Activated naive CD8-positive, alpha-beta T cell treated with anti-CD3 and anti-CD28 coated beads, Interleukin-2, amount 50 U/mL, for 24 hours (primary cell): ENCODE measurements at places on chromosomes 7 and 10.
A peak's percentile ranks its signal among the peaks of the same experiment; 100 is the strongest.

- DNase-seq = no peak
- H3K4me1 ChIP-seq = peaks cover 20% of the 10 kb centered on the region
- peaks cover 6% of the 10 kb centered on the region for H3K27me3 ChIP-seq
- no peak overlapping the region for H3K4me3 ChIP-seq
- no peak overlapping the region for H3K27ac ChIP-seq
Observed at GRCh38 chr10:50629495-50630122, 5.9 kb upstream of the SGMS1 start.

DNA sequence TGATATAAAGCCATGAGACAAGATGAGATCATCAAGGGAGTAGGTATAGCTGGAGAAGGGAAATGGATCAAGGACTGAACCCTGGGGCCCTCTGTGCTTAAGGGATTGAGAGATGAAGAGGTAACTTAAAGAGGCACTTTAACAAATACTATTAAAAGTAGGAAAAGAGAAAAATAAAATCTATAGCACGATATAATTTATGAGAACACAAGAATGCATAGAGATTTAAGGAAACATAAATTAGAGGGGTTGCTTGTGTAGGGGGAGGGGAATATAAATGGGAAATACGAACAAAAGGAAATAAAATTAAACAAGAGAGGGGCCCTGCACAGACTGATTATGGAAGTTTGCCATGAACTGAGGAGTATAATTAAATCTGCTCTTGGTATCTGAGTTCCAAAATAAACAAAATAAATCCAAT is 15.6 kb upstream of the LRRC17 start:
- no peak for DNase-seq
- no peaks in the 10 kb centered on the region for H3K36me3 ChIP-seq
- no peaks in the 10 kb centered on the region for H3K27me3 ChIP-seq
- H3K4me1 ChIP-seq = no peaks in the 10 kb centered on the region
- H3K4me3 ChIP-seq = no peak overlapping the region

DNA sequence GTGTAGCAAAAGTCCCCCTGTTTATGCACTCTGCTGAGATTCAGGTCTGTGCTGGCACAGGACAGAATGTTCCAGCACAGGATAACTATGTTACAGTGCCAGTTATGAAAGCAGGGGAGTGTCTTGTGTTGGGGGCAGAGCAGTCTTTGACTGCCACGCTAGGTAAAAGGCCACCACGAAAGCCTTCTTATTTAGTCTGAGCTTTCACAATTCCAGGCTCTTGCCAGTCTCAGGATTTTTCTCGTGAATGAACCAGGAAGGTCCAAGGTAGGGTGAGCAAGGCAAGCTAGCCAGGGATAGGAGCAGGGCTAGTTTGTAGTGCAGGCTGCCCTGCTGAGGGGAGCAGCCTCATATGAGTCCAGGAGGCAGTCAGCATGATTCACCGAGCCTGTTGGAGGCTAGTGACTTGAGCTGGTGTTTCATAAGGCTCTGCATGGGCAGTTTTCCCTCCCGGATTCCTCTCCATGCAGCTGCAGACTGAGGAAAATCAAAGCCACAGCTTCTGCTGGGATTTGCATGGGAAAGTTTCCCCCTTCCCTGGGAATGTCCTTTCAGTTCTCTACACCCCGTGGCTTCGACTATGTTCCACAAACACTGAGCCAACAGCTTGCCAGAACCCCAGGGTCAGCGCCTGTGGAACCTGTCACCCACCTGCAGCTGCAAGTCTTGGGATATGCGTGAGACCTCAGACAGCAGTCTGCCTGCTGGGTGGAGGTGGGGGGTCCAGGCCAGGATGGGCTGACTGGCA is 112.3 kb downstream of the JCAD start:
- DNase-seq = no peak
- peaks cover 3% of the 10 kb centered on the region for H3K27me3 ChIP-seq
- peaks cover 5% of the 10 kb centered on the region for H3K4me1 ChIP-seq
- H3K36me3 ChIP-seq = no peaks in the 10 kb centered on the region
- H3K4me3 ChIP-seq = no peak overlapping the region

- no peak overlapping the region for H3K27ac ChIP-seq
- peaks cover 8% of the 10 kb centered on the region for H3K36me3 ChIP-seq
- H3K4me1 ChIP-seq = peaks cover 25% of the 10 kb centered on the region
- no peak for DNase-seq
Observed at GRCh38 chr7:106413446-106413845, 128.7 kb upstream of the NAMPT start.

GRCh38 chr10:137031-137430 is 1.8 kb downstream of the ZMYND11 start:
- no peaks in the 10 kb centered on the region for H3K27me3 ChIP-seq
- H3K4me1 ChIP-seq = peaks cover 60% of the 10 kb centered on the region
- no peaks in the 10 kb centered on the region for H3K36me3 ChIP-seq
- peak; percentile 57 for DNase-seq
- H3K4me3 ChIP-seq = peak overlapping the region; percentile 89

DNA sequence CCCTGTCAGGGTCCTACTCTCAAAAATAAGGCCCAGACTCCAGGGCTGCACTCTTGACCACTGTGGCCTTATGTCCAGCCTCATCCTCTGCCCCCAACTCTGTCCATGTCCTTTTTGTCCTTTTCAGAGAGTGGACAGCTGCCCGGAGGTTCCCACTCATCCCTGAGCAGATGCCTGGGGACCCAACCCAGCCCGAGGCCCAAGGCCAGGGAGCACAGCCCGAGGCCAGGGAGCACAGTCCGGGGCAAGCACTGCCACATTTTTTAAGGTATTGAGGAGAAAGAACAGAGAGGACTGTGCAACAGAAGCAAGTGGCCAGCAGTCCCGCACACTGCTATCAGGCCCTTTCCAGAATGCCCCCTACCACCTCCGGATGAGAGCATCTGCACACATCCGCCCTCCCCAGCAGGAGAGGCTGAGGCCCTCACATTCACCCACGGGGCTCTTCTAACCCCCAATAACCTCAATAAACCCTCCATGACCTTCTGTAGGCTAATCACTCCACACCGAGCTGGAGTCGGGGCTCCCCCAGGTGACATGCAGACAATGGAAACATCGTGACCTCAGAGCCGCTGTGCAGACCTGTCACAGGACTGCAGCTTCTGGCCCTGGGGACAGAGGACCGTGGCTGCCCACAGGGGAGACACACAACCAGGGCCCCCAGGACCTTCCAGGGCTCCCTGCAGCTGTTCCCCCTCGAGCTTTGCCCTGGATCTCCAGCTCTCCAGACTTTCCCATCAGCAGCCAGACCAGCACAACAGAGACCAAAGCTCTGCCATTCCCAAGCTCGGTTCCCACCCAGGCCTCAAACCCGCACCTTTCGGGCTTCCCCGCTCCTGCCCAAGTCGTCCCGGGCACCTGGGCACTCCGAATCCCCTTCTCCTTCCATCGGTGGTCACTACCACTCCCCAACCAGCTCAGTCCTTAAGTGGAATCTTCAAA is 51.4 kb downstream of the CAMK2B start:
- H3K4me3 ChIP-seq = no peak overlapping the region
- peak overlapping the region; percentile 70 for H3K27ac ChIP-seq
- no peaks in the 10 kb centered on the region for H3K36me3 ChIP-seq
- peaks cover 9% of the 10 kb centered on the region for H3K4me1 ChIP-seq
- H3K27me3 ChIP-seq = no peaks in the 10 kb centered on the region

GRCh38 chr7:24135003-24135817 is 148.8 kb upstream of the NPY start:
- H3K36me3 ChIP-seq = no peaks in the 10 kb centered on the region
- peaks cover 5% of the 10 kb centered on the region for H3K4me1 ChIP-seq
- no peak for DNase-seq

DNA sequence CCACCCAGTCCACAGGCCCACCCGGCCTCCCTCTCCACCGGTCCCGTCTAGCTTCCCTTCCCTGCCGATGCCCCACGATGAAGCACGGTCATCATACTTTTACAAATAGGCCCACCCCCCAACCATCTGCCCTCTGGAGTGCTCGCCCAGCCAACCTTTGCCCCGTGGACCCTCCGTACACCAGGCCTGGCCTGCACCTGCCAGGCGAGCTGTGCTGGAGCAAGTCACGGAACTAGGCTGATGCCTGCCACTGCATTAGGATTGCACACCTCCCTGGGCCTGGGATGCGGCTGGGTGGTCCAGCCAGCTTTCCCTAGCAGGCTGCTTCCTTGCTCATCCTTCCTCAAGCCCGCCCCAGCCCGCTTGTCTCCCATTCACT is 44.7 kb downstream of the PPIF start:
- H3K36me3 ChIP-seq = no peaks in the 10 kb centered on the region
- DNase-seq = no peak
- no peak overlapping the region for H3K4me3 ChIP-seq

DNA sequence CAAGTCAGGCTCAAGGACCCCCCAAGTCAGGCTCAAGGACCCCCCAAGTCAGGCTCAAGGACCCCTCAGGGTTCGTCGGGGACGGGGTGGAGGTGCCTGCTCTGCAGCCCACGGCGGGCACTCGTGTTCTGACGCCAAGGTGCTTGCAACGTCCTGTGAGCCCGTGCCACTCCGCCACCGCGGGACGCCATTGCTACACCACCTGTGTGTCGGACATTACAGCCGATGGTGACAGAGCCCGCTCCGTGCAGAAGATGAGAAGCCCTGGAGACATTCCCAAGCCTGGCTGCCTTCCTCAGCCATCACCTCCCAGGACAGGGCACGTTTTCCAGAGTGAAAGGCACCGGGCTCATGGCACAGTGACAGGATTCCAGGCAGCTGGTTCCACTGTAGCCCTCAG is 97.7 kb upstream of the DNAAF5 start:
- H3K4me3 ChIP-seq = no peak overlapping the region
- no peak overlapping the region for H3K27ac ChIP-seq
- H3K36me3 ChIP-seq = peaks cover 17% of the 10 kb centered on the region

DNA sequence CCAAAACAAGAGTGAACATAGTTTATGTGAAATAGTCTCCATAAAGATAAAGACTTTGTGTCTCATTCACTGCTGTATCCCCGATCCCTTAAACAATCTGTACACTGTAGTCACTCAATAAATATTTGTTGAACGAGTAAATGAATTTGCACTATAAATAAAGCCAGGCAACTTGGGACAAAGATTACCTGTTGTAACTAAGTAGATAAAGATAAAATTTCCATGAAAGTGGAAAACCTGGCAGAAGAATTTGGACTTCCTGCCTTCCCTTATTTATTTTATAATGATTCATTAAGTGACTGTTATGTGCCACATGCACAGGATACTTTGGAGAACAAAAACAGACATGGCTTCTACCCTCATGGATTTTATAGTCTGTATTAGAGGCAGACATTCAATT is 277.7 kb upstream of the KAT6B start:
- H3K4me1 ChIP-seq = peaks cover 4% of the 10 kb centered on the region
- no peak overlapping the region for H3K27ac ChIP-seq
- H3K36me3 ChIP-seq = peaks cover 13% of the 10 kb centered on the region
- H3K4me3 ChIP-seq = no peak overlapping the region
- DNase-seq = no peak
- no peaks in the 10 kb centered on the region for H3K27me3 ChIP-seq

DNA sequence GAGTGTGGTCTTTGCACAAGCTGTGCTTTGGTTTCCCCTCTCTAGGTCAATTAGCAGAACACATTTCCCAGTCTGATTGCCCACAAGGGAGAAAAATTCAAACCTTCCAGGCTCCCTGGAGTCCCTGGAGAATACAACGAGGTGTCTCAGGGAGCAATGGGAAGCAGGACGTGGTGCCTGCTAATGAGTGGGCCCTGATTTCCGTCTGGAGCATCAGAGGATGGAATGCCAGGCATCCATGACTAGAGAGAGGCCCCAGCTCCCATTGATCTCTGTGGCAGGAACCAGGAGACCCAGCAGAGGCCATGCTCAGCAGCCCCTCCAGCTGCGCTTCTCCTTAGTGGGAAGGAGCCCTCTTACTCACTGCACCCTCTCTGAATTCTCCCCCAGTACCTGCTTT is 33.2 kb upstream of the TLX1 start:
- H3K4me1 ChIP-seq = no peaks in the 10 kb centered on the region
- no peak overlapping the region for H3K4me3 ChIP-seq
- peaks cover 55% of the 10 kb centered on the region for H3K27me3 ChIP-seq
- no peak overlapping the region for H3K27ac ChIP-seq
- no peaks in the 10 kb centered on the region for H3K36me3 ChIP-seq
- no peak for DNase-seq

DNA sequence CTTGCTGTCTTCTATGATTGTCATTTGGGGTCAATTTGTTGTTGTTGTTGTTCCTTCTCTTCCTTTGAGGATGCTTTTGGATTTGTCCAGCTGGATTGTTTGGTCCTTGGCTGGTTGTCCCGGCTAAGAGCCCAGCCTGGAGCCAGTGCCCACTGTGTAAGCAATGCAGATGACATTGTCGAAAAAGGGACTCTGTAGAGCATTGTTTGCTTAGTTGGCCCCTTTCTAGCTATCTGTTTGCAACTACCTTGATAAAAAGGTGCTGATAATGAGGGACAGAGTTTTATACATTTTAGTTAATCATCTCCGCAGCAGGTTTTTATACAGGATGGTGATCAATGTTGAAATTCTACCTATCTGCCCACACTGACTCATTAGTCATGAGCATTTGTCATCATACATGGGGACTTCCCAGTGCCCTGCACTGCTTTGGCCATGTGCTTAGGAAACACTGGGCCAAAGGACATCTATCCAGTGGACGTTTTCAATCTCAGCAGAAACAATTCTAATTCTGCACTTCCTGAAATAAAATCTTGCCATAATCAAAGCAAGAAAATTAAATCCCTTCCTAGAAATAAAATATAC is 311.9 kb downstream of the GRM8 start:
- no peaks in the 10 kb centered on the region for H3K36me3 ChIP-seq
- DNase-seq = no peak
- H3K27ac ChIP-seq = no peak overlapping the region
- no peaks in the 10 kb centered on the region for H3K4me1 ChIP-seq
- H3K4me3 ChIP-seq = no peak overlapping the region

GRCh38 chr7:16564909-16565426 is 38.3 kb downstream of the LRRC72 start:
- H3K4me3 ChIP-seq = no peak overlapping the region
- peaks cover 20% of the 10 kb centered on the region for H3K4me1 ChIP-seq
- H3K27ac ChIP-seq = no peak overlapping the region
- H3K27me3 ChIP-seq = no peaks in the 10 kb centered on the region

- no peak for DNase-seq
- H3K27ac ChIP-seq = no peak overlapping the region
- H3K27me3 ChIP-seq = no peaks in the 10 kb centered on the region
- H3K4me3 ChIP-seq = no peak overlapping the region
- peaks cover 11% of the 10 kb centered on the region for H3K4me1 ChIP-seq
Observed at GRCh38 chr10:127920306-127921074, 13.6 kb downstream of the PTPRE start.
